ENCODE measurements at places on chromosomes 12 and 14.
A peak's percentile ranks its signal among the peaks of the same experiment; 100 is the strongest.

- no peak for DNase-seq
Observed at GRCh38 chr14:97097296-97097695, 300.1 kb downstream of the VRK1 start.

GRCh38 chr12:132986885-132987225 lies 688 bp downstream of the ZNF26 start:
- peak; percentile 5 for DNase-seq

DNA sequence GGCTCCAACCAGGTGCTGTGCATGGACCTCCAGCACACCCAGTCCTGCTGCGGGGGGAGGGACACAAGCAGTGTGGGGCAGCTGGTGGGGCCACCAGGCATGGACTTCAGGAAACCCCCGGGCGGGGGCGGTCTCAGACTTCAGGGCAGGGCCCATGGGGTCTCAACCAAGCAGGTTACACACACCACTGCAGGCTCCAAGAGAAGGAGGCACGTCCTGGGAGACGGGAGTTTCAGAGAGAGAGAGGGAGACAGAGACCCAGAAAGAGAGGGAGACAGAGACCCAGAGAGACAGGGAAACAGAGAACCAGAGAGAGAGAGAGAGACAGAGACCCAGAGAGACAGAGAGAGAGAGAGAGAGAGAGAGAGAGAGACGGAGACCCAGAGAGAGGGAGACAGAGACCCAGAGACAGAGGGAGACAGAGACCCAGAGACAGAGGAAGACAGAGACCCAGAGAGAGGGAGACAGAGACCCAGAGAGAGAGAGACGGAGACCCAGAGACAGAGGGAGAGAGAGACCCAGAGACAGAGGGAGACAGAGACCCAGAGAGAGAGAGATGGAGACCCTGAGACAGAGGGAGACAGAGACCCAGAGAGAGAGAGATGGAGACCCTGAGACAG lies 128.9 kb downstream of the NCOR2 start:
- DNase-seq: no peak

DNA sequence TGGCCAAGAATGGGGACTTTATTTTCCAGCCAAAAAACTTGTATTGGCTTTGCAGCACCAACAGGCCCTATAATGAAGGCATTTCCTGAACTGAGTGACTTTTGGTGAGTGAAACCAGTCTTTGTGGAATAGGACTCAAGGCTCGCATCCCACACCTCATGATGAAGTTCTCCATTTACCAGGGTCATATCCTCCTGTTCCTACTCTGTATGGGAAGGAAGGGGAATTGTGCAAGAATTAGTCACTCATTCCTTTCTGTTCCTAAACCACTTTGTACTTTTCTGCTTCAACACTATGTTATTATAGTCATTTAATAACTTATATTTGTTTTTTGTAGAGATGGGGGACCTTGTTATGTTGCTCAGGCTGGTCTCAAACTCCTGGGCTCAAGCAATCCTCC lies 2.3 kb upstream of the SPATS2 start:
- no peak for DNase-seq

DNA sequence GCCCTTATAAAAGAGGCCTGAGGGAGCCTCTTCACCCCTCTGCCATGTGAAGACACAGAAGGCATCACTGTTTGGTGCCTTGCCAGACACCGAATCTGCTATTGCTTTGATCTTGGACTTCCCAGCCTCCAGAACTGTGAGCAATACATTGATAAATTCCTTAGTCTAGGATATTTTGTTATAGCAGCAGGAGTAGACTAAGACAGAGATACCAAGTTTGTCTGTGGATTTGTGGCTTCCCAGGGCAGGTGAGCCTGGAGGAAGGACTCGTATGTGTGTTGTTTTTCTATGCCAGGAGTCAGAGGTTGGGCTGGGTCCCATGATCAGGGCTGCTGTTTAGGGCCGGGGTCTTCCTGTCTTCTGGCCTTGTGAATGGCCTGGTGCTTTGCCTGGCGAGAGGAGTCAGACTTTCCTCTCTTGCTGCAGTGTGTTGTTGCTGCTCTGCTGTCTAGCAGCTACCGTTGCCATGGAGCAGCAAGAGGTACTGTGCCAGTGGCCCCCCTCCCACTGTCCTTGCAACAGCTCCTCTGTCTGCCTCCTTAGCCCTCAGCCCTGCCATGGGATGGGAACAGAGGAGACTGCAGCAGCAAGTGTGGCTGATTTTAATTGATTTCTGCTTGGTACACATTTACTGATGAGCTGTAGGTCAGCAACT lies 111.2 kb downstream of the CHST11 start:
- no peak for DNase-seq

- DNase-seq: no peak
Observed at GRCh38 chr12:52014567-52015530, 8.1 kb downstream of the TAMALIN start.

DNA sequence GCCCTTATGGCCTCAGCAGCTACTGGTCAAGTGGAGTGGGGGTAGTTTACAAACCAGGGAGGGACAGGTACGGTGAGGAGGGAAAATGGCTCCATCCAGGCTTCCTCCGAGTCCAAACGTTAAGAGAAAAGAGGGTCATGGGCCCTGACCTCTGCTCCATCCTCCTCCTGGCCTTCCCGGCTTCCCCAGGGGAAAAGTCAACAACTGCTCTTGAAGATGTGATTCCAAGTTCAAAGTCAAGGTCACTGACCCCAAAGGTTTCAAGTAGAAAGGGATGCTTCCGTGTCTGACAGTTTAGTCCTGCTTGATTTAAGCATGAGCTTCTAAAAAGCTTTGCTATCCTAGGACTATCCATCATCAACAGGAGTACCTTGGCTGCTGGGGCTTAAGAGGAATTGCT lies 28.5 kb downstream of the CCDC88C start:
- no peak for DNase-seq

Data from ELF-1 (cell line).